ENCODE measurements at places on chromosomes 13 and 19.

- DNase-seq: no peak
Observed at GRCh38 chr13:110957181-110957884, 42.5 kb upstream of the ANKRD10 start.

GRCh38 chr19:36986601-36987000 is 70.5 kb downstream of the ZNF568 start:
- no peak for DNase-seq

DNA sequence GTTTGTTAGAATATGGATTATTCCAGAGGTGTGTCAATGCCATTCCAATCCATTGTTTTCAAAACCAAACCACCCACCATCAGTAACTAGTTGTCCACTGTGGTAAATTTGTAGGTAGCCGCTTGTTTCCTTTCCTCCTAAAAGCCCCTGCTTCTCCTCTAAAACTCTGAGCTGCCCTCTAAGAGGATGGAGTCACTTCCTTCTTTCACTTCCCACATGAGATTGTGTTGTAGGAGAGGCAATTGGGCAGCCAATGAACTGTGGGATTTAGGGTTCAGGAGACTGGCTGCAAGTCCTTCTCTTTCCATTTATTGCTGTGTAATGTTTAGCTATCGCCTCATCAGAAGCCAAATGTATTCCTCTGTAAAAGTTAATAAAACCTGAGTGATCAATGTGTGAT is 49.9 kb upstream of the RFXAP start:
- no peak for DNase-seq

DNA sequence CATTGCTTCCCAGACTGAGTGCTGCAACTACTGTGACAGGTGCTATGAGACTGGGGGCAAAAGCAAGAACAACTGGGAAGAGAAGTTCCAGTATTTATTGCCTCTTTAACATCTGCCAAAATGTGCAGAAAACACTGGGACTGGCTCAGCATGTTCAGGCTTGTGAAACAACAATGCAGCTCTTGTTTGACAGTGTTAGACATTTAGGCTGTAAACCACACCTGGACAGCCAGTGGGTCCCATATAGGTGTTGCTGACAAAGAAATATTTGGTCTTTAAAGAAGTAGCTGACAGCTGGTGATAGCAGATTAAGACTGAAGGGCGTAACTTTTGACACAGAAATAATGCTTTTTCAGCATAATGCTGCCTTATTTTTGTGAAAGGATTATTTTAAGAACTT is 88.1 kb downstream of the STOML3 start:
- no peak for DNase-seq

DNA sequence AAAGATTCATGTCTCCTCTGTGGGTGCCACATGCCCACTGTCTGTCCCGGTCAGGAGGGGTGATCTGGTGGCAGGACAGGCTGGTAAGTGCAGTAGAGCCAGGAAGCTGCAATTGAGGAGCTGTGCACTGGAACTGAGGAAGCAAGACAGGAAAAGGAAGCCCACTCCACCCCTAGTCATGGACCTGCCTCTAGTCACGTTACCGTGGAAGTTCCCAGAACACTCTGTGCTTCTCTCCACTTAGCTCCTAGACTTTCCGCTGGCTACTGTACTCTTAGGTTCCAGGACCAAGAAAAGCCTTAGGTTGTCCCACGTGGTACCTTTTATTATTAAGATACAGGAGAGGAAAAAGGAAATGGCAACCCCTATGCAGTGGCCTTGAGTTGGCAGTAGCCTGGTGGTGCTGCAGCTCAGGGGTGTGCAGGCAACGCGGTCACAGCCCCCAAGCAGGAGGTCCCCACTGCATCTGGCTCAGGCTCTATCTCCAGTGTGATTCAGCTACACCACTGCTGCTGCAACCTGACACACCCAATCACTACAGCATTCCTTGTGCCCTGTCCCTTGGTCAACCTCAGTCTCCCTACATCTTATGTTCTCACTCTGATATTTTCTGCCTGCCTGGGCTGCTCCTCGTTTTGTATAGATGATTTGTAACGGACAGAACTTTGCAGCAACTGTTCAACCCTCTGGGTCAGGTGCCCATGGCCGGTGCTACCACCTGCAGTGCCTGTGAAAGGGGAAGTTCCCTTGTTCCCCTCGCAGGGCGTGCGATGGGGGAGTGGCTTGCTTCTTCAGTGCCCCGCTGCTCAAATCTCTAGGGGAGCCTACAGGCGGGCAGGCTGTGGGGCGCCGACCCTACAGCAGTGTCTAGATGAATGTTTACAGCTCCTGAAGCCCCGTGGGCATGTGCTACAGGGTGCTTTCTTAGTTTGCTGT is 24.4 kb upstream of the GPR12 start:
- no peak for DNase-seq

All from Caco-2 (cell line).